ENCODE measurements at places on chromosomes 2 and 18.

- no peak for DNase-seq
These were observed 180.9 kb upstream of the HS6ST1 start for GRCh38 chr2:128499367-128500137.

DNA sequence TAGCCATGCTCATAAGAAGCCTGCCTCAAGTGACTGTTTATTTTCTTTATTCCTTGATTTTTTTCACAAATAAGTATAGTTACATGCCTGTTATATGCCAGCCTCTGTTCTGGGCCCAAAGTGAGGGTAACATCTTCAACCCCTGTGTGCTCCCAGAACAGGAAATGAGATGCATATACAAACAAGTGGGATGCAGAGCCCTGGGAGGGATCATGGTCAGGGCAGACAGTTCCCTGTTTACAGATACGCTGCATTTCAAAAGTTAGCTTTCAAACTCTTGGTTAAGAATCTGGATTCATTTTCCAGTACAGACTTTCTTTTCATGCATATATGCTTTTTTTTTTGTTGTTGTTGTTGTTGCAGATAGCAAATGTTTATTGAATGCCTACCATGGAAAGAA lies 24.4 kb downstream of the GPR39 start:
- DNase-seq, result no peak

DNA sequence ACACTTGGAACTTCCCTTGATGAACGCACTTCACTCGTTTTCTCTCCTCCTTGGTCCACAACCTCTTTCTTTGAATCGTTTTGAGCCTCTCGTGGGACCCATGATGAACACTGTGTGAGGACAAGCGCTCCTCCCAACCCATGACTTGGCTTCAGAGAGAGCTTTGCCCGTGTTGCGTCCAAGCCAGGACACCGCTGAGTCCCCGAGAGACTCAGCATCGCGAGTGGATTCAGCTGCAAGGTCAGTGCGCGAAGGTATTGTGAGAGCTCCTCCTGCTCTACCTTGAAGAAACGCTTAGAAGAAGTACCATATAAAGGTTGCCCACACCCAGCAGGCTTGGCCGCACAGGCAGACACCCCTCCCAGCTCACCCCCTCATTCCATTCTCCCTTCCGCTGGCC lies 58.7 kb downstream of the ZNF516 start:
- no peak for DNase-seq

- DNase-seq, result no peak
These were observed 69.9 kb downstream of the SH3BP4 start for GRCh38 chr2:235021752-235022151.

GRCh38 chr2:43737097-43737854 lies 36.6 kb upstream of the DYNC2LI1 start:
- DNase-seq, result no peak

DNA sequence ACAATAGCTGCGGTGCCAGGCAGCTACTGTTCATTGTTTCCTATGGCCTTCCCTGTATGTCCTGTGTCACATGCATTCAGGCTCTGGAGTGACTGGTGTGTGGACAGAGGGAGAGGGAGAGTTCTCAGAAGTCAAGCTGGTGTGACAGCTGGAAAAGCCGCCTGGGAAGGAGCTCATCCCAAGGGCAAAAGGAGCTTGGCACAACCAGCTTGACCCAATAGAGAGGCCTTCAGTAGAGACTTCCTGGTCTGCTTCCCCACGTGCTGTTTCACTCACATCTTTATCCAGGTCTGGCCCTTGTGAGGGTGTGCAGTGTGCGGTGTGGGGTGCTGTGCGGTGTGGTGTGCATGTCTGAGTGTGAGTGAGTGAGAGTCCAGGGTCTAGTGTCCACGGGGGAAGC lies 11.1 kb upstream of the NT5DC4 start:
- DNase-seq, result no peak

- no peak for DNase-seq
These were observed 36.3 kb upstream of the NRXN1 start for GRCh38 chr2:51068237-51068636.

DNA sequence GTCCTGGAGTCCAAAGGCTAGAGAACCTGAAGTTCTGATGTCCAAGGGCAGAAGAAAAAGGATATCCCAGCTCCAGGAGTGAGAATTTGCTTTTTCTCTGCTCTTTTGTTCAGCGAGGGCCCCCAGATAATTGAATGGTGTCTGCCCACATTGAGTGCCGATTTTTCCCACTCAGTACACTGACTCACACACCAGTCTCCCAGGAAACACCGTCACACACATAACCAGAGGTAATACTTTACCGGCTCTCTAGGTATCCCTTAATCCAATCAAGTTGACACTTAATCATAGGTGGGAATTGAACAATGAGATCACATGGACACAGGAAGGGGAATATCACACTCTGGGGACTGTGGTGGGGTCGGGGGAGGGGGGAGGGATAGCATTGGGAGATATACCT lies 161.5 kb downstream of the WDR7 start:
- no peak for DNase-seq

- no peak for DNase-seq
These were observed 28.5 kb downstream of the UXS1 start for GRCh38 chr2:106165561-106165960.

- DNase-seq, result no peak
These were observed 71.1 kb upstream of the SH3BP4 start for GRCh38 chr2:234880551-234881211.

GRCh38 chr2:184599872-184600222 lies 1.5 kb downstream of the ZNF804A start:
- DNase-seq, result no peak

- peak; percentile 6 for DNase-seq
These were observed 93.9 kb downstream of the ACVR1 start for GRCh38 chr2:157782057-157782845.

GRCh38 chr2:201208563-201209252 lies 25.8 kb downstream of the CASP10 start:
- DNase-seq, result no peak

- no peak for DNase-seq
These were observed 381.5 kb upstream of the ETAA1 start for GRCh38 chr2:67015681-67016080.

DNA sequence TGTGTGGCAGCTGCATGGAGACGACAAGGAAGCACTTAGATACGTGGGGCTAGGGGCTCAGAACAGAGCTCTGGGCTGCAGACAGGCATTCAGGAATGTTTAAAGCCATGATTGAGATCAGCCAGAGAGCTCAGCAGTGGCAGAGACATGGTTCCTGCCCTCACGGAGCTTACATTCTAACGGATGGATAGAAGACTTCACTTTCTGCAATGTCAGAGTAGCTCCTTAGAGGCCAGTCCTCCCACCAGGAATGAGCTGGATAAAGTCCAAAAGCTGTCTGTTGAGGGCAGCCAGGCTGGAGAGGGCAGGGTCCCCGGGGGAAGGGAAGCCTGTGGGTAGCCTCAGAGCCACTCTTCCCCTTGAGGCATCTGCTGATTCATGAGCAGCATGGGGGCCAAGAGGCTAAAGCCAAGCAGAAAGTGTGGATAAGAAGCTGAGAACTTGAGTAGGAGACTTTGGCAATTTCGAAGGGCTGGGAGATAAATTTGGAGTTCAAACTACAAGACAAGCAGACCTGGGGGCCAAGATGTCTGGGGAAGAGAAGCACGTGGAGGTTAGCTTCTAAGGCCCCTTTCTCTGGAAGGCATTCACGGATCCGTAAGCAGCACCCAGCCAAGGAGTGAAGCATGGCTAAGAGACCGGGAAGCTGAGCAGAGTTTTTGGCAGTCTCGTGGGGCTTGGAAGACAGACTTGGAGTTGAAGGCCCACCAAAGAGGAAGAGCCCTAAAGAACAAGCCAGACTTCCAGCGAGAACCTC lies 9.7 kb upstream of the CIB4 start:
- DNase-seq, result no peak

DNA sequence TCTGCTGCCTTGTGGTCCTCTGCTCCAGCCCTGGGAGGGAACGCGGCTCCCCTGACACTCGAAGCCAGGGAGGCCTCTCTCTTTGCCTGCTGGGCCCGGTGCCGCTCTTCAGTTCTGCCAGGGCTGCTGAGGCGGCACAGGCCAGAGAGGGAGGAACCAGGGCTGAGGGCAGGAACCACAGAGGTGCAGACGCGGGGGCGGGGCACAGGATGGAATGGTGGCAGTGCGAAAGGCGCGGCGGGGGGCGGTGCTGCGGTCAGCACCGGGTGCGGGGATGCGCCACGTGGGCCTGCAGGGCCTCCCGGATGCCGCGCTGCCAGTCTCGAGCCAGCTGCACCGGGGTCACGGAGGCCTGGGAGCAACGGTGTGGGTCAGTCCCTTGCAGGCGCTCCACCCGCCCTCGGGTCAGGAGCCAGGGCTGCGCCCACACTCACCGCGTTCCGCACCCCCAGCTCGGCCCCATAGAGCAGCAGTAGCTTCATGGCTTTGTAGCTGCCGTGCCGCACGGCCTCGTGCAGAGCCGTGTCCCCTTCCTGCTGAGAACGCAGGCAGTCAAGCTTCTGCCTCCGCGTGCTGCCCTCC lies 4.4 kb downstream of the ANKRD23 start:
- DNase-seq, result peak; percentile 82

- DNase-seq, result no peak
These were observed 5.1 kb downstream of the MEIS1 start for GRCh38 chr2:66439812-66440542.

DNA sequence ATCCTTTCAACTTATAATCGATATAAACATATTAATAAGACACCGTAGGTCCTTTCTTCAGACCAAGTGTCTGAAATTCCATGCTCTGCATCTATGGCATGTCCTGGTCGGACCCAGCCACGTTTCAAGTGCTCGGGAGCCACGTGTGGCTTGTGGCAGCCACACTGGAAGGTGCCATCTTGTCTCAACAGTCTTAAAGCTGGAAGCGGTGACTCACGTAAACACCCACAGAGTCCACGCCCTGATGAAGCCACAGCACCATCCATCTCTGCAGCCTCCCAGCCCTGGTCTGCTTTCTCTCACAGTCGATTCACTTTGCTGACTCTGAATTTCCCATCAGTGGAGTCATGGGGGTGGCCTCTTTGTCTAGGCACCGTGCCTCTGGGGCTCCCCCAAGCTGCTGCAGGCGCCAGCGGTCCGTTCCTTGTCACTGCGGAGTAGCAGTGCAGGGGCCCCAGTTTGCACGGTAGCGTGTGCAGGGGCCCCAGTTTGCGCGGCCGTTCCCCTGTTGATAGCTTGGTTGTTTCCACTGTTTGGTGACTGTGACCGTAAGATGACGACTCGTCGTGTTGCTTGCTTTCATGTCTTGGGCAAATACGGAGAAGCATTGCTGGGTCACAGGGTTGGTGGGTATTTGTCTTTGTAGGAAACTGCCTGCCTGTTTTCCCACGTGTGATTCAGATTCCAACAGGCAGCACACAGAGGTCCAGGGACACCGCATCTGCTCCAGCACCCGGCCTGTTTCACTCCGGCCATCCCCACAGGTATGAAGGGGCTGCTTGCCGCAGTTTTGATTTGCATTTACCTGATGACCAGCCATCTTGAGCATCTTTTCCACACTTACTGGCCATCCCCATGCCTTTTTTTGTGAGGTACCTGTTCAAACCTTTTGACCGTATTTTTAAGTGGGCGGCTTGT lies 240.3 kb downstream of the HDAC4 start:
- DNase-seq, result no peak

GRCh38 chr2:28155627-28156026 lies 237.0 kb upstream of the FOSL2 start:
- no peak for DNase-seq

DNA sequence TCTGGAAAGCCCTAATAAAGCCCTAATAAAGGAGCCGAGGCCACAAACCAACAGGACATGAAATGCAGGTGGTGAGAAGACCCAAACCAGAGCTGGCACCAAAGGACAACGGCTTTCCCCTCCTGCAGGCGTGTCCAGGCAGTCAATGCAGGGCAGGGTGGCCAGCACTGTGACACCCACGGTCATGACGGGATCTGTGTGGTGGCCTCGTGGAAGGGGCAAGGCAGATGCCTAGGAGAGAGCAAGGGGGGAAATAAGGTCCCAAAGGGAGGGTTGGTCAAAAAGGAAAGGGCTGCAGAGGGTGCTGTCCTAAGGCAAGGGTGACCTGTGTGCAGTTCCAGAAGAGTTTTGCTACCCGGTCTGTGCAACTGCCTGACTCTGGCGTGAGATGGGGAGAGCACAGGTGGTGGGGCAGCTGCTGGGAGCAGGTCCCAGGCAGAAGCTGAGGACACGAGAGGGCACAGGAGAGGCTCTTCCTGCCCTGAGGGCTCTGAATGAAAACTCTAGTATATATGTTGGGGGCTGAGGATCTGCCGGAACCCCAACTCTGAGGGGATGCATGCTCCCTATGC lies 156.7 kb downstream of the TPO start:
- no peak for DNase-seq

DNA sequence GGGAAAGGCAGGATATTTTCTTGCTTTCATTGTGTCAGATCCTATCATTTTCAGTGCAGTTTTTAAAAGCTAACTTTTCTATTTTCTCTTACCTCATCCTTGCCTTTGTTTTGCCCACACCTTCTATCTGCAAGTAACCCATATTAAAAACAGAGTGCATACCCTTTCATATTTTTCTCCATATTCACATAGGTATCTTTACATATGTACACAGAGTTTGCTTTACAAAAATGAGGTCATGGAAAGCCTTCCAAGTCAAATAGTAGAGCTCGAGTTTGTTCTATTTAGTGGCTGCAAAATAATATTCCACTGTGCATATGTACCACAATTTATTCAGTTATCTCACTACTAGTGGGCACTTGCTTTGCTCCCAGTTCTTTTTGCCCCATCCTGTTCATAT lies 3.9 kb upstream of the DHRS9 start:
- no peak for DNase-seq

DNA sequence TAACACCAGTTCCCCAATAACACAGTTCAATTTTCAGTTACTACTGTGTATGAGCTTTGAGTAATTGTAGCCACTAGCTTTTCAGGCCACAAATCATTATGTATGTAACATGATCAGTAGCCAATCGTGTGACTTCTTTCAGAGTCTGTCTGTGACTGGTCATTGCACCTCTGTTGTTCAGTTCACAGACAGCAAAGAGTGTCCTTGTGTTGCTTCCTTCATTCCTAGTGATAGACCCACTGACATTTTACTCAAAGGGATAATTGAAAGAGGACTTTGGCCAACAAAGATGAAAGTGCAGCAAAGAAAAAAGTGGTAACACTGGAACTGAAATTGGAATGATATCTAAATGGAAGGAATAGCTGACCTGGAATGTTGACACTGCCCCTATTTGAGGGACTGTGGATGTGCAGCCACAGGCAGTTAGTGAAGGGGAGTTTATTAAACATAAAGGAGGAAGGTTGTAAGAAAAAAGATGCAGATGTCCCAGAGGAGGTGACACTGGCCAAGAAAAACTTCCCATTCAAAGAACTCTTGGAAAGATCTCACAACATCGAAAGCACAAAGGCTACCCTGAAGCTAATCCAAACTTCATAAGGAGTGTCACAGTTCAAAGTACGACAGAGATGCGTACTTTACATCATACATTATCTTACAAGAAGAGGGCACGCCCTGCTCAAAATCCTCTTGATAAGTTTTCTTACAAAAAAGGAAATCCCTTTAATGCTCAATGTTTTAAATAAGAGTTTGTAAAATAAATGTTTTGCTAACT lies 19.3 kb downstream of the TTC39C start:
- DNase-seq, result no peak

DNA sequence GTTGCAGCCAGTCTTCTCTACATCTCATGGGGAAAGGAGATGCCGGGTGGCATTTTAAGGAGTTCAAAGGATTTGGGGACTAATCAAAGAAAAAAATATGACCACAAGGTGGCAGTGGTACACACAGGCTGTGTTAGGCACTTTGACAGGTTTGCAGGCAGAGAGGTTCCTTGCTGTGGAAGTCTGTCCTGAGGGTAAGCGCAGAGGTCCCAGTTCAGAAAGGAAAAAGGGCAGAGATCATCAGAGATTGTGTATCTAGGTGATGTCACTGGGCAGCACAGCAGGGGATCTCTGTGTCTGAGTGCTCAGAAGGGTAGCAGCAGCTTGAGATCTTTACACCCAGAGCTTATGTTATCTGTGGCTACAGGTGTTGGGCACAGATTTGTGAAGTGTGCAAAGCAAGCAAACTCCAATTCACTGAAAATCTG lies 231.4 kb downstream of the LRRTM1 start:
- no peak for DNase-seq

Data from stimulated activated CD4-positive, alpha-beta T cell treated with anti-CD3 and anti-CD28 coated beads, Interleukin-12 subunit alpha, Interleukin-12 subunit beta, amount 100 ng/mL, for 24 hours (primary cell).